COR-L47 (cell line): ENCODE measurements at places on chromosomes 13 and 19.

DNA sequence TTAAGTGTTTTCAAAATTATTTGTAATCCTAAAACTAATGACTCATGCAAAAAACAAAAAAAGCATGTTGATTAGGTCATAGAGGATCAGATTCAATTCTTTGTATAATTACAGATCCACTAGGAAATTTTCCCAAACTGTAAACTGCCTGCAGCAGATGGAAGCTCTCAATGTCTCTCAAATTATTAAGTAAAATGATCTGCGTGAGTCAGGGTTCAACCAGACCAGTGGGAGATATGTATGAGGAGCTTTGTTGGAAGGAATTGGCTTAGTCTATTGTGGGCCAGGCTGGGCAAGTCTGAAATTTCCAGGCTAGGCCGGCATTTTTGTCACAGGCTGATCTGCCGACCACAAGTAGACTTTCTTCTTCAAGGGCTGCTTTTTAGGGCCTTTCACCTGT lies 14.4 kb upstream of the SACS start:
- DNase-seq, result no peak

GRCh38 chr19:14450168-14450874 lies 17.2 kb downstream of the PKN1 start:
- DNase-seq, result peak; percentile 31

DNA sequence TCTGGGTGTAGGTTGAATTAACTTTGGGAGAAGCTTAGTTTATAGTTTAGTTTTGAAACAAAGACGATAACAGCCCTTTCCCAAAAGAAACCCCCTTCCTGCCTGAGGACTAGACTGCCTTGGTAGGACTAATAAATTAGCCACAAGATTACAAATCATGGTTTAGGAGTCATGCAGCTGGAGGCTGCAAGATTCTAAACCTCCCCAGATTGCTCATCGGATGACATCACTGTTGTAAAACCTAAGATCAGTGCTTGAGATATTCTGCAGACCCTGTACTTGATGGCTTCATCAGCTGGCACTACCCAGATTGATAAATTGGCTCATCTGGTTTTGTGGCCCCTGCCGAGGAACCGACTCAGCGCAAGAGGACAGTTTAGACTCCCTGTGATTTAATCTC lies 35.9 kb upstream of the MPHOSPH8 start:
- DNase-seq, result no peak

GRCh38 chr19:5968431-5969373 lies 9.2 kb downstream of the RANBP3 start:
- DNase-seq, result no peak

DNA sequence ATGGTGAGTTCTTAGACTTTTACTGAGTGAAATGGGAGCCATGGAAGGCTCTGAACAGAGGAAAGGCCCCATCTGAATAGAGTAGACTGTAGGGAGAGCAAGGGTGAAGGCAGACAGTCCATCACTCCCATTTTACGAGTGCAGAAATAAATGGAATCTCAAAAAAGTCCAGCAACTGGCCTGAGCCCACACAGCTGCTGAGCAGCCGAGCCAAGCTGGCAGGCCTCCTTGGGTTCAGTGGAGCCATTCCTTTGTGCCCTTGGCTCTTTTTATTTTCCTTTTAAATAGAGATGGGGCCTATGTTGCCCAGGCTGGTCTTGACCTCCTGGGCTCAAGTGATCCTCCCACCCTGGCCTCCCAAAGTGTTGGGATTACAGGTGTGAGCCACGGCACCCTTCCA lies 1.0 kb upstream of the MYH14 start:
- no peak for DNase-seq

DNA sequence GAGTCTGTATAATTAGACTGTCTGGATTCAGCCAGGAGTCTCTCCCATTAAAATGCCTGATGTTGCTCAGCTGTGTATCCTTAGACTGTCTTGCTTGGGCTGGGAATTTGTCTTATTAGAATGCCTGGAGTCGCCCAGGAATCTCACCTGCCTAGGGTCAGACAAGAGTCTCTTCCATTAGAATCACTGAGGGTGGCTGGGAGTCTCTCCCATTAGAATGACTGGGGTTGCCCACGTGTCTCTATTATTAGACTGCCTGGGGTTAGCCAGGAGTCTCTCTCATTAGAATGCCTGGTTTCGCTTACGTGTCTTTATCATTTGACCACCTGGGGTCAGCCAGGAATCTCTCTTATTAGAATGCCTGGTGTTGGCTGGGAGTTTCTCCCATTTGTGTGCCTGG lies 1450.0 kb downstream of the UQCRFS1 start:
- DNase-seq, result no peak
